ENCODE measurements at places on chromosomes 11 and 22.

DNA sequence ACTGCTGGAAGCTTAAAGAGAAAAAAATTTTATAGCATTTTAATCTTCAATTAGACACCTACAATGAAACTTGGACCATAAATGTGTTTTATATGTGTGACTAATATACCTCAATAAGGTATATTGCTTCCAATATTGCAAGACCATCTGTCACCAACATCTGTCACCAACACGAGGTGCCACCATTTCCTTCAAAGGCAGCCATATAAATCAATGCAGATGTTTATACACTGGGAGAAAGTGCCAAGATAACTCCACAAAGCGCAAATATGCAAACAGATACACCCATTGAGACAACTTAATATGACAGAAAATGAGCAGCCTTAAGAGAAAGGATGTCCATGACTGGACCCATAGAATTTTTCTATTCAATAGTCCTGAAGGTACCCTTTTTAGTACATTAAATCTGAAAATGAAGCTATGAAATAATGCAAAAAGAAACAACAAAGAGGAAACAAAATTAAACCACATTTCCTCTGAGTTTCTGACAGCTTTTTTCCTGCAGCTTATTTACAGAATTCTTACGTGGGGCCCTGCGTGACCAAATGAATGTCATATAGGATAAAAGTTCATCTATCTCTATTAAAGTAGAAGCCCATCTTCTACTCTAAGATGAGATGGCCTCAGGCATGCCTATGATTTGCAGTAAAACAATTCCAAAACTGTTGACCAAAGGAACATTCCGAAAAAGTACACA is 12.5 kb downstream of the MPZL3 start:
- DNase-seq = no peak

DNA sequence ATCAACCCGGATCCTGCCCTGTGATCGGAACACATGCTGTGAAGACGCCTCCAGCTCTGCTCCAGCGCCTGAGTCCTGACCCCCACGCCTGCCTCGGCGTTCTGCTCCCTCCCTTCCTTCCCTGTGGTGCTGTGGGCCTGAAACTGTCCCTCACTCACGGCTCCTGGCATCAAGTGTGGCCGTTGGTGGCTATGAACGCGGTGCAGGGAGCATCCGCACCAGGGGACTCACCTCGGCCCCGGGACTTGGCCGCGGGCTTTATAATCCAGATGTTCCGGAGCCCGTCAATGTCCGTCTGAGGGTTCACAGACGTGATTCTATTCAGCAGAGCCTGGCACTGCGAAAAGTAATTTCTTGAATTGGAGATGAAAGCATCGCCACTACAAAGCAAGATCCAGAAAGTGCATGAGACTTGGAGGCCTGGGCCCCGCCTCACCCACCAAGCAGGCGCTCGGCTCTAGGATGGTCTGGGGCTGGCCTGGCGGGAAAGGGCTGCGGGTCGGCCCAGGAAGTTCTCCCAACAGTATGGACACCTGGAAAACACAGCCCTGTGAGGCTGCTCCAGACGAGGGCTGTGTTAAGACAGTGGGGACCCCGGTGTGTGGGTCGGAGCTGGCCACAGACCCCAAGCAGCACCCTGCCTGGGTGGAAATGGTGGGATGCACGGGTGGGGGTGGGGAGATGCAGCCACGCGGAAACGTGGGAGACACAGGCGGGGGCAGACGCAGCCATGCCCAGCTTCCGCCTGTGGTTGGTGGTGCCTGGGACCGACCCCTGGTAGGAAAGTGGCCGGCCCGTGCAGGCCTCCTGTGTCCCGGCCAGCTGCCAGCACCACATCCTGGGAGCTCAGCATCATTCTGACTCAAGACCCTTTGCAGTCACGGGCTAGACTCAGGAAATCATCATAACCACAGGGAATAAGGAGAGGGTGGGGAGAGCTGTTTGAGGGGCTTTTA is 21.8 kb upstream of the IL17REL start:
- DNase-seq = no peak

- DNase-seq = no peak
Measured at GRCh38 chr11:11929920-11930319, 78.5 kb downstream of the DKK3 start.

- no peak for DNase-seq
Measured at GRCh38 chr22:20584029-20584871, 76.8 kb downstream of the MED15 start.

DNA sequence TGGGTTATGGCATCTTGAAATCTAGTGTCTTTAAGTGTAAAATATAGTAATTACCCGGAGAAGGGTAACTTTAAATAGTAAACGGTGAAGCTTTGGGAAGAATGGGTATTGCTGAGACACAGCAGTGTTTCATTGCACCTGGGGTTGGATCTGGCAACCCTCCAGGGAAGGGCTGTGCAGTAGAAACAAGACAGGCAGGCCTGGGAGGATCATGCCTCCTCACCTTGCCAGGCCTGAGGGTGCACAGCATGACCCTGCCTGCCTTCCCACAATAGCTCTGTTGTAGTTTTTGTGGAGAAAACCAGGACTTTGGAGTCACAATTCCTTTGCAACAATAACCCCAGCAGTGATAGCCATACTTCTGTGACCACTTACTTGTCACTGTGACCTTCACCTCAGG is 64.6 kb upstream of the ADSL start:
- DNase-seq = no peak

- no peak for DNase-seq
Measured at GRCh38 chr11:66495401-66495854, 15.0 kb upstream of the BBS1 start.

DNA sequence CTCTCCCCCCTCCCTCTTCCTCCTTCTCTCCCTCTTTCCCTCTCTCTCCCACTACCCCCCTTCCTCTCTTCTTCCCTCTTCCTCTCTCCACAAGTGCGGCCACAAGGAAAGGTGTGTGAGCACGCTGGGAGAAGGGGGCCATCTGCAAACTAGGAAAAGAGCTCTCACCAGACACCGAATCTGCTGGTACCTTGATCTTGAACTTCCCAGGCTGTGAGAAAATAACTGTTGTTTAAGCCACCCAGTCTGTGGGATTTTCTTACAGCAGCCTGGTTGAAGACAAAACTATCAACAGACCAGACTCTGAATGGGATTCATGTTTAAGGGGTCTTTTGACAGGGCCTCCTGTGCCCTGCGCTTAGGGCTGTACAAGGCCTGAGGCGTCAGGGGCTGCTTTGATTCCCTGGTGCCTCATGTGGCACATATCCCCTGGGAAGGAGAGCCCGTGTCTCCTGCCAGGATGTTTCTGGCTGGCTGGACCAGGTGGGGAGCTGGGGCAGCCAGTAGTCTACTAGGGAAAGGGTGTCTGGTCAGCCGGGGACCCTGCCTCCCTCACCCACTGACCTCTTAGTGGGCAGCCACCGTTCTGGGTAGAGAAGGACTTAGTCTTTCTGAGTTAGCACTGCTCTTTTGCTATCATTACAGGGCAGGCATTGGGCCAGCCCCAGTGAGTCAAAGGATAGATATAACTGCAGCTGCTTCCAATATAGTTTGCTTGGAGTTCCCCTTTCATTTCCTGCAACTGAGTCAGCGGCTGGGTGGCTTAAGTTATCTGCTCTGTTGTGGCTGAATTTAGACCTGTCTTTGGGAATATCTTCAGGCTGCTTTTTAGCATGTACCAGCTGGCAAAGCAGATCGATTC is 6.2 kb downstream of the PANX1 start:
- no peak for DNase-seq

- no peak for DNase-seq
Measured at GRCh38 chr11:1478011-1478410, 8.6 kb downstream of the MOB2 start.

DNA sequence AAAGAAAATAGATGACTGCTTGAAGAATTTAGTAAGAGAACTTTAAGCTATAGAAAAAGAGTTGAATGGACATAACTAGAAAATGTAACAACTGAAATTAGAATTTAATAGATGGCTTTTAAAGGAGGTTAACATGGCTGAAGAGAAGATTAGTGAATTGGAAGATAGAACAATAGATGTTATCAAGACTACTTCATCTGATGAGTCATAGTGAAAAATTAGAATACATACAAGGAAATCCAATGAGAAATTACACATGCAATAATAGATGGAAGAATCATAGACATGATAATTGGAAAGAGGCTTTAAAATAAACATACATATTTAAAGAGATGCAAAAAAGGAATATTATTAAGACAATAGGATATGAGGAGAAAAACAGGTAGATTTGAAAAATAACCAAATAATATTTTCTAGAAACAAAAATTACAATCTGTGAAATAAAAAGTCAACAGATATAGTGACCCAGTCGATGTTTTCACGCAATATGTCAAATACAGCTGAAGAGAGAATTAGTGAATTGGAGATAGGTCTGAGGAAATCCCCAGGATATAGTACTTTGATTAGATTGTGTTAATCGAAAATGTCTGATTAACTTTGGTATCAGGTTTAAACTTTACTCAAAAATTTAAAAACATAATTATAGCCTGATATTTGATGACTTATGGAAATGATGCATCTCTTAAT is 28.2 kb downstream of the CAT start:
- DNase-seq = no peak

GRCh38 chr11:57700425-57700824 is 11.6 kb downstream of the MED19 start:
- no peak for DNase-seq

DNA sequence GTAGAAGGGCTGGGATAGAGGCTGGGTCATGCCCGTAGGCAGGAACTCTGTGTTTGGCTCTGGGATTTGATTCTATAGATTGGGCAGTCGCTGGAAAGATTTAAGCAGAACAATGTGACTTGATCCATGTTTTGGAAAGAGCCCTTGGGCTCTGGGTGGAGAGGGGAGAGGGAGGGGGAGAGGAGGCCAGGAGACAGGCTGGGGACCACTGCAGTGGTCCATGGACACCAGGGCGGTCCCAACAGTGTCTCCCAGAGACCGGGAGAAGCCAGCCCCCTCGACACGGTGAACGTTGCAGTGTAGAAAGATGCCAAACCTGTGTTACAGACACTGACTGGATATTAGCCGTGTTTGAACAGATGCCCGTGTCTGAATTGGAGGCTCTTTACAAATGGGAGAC is 19.5 kb downstream of the PVALB start:
- DNase-seq = no peak

- no peak for DNase-seq
Measured at GRCh38 chr11:32043737-32044136, 47.1 kb upstream of the RCN1 start.

GRCh38 chr11:128524172-128524571 is 63.2 kb downstream of the ETS1 start:
- DNase-seq = no peak

DNA sequence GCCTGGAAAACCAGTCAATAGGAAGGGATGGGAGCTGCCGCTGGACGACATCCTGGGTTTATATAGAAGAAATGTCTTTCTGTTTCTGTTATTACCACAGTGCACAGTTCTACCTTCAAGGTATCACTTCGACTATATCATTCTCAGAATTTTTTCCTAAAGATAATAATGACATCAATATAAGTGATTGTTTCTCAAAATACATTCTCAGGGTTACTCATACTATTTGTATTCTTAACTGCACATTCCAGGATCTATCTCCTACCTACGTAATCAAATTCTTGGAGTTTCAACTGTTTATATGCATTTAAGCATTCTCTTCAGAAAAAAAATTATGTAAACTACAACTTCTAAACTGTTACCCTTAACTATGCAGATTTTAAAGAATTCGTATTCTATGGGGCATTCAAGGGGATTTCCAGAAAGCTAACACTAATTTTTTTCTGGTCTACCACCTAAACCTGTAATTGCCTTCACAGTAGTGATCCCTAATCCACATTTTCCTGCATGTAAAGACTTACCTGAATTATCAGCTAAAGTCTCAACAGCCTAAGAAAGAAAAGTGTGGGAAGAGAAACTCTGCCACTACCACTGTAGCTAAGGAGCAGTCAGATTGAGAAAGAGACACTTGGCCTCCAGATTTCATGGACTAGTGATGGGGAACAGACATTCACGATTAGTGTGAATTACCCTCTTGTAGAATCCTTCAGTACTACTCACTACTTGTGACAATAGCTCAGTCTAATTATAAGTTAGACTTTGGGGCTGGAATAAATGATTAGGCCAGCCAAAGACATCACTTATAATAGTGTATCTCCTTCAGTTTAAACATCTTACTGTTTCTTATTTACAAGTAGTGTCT is at the start of gene OR51B5:
TSS of gene OR51B5 (minus strand) at position 51 of the 862 bp plus-strand sequence. CDS start at position 51, 0 bp downstream.
- DNase-seq = no peak

- no peak for DNase-seq
Measured at GRCh38 chr11:84289381-84289906, 1003.3 kb upstream of the CCDC90B start.

DNA sequence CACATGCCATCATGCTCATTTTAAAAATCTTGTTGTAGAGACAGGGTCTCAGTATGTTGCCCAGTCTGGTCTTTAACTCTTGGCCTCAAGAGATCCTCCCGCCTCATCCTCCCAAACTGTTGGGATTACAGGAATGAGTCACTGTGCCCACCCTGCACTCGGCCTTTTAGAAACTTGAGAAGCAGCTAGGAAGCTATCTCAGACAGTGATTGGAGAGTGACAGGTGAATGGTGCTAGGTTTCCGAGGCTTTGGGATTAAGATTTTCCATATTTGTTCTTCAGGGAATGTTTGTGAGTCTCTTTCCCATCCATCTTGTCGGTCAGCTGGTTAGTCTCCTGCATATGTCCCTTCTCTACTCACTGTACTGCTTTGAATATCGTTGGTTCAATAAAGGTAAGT is 10.5 kb downstream of the EI24 start:
- DNase-seq = no peak

- DNase-seq = no peak
Measured at GRCh38 chr11:3208272-3208671, 10.3 kb downstream of the MRGPRG start.

GRCh38 chr11:131748151-131749050 is 378.0 kb downstream of the NTM start:
- peak; percentile 34 for DNase-seq

Measured in NCI-H526 treated with DMSO at 0.1 percent for 48 hours (cell line).